Right renal cortex interstitium (tissue), 3 donors: ENCODE measurements at places on chromosomes 4 and X.
A peak's percentile ranks its signal among the peaks of the same experiment; 100 is the strongest.

GRCh38 chr4:48223633-48224295 is 45.9 kb downstream of the TEC start:
- no peak for DNase-seq

DNA sequence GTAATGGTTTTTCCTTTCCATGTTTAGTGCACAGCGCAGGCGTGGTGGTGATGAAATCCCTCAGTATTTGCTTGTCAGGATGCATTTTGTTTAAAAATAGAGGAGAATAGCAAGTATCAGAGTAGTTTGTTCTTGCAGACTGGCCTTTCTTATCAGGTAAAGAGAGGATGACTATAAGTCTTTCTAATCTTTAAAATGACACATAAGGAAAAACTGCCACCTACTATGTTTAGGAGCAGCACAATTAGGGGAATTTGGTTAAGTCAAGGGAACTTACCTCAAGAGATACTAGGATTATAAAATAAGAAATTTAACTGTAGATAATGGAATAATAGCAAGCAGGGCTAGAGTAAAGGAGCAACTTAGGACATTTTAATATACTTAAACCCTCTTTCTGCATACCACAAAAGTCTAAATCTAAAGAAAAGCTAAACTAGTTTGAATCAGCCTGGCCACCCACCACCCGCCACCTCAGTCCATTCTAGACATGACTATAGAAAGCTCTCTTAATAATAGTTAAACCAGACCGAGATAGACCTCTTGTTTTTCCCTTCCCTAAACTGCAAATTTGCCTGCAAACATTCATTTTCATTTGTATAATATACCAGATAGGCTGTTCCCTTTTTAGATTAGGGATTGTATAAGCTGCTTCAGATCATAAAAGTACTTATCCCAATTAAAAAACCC is 62.0 kb downstream of the APOOL start:
- DNase-seq = no peak

DNA sequence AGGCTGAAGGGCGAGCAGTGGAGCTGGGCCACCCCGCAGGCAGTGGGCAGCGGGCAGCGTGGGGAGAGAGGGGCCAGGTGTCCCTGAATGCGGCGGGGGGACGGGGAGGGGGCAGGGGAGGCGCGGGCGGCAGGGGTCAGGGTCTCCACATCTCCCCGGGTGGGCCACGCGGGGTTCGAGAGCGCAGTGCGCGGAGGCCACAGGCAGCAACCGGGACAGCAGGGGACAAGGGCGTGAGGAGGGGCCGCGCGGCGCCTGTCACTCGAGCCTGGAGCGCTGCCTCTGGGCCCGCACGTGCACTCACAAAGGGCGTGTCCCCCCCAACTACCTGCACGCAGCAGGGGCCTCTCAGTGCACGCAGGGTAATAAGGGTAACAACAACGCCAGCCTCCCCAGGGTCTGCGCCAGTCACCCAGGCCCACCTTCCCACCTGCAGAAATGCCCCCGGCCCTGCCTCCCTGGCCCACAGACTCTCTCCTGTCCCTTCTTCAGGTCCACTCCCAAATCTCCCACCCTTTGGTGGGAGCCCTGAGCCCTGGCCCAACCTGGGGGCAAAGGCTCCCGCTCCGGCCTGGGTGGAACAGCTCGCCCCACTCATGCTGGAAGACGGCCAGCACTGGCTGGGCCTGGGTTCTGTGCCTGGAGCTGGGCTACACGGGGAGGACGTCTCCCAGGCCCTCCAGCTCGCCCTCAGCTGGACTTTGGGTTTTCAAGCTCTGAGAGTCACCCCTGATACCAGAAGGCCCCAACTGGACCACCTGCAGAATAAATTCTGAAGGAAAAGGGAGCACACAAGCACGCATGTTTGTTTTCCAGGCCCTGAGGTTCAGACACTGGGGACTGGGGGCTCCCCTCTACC is 53.2 kb downstream of the ZFYVE28 start:
- no peak for DNase-seq

DNA sequence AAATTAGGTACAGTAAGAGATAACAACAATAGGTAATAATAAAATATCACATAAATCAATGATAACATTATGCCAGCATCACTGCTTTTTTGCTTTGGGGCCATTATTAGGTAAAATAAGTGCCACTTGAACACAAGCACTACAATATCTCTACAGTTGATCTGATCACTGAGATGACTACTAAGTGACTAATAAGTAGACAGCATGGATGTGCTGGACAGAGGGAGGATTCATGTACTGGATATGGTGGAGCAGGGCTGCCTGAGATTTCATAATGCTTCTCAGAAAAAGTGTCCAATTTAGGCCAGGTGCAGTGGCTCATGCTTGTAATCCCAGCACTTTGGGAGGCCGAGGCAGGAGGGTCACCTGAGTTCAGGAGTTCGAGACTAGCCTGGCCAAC is 137.8 kb upstream of the IL1RAPL2 start:
- no peak for DNase-seq

DNA sequence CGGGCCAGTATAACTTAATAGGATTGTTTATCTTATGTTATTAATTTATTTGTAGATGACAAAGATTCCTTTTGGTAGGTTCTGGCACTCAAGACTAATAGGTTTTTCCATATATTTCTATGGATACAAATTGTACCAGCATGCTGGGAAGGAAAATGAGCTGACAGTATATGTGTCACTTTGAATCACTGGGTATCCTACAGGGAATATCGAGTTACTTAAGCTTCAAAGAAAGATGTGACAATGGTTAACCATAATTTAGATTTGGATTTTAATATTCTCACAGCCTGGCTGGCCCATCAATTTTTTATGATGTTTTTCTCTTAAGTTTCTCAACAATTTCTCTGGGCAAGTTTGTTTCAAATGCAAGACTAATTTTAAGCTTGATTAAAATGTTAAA is 498.8 kb upstream of the FTHL17 start:
- no peak for DNase-seq

GRCh38 chr4:47075262-47075661 is 43.9 kb downstream of the GABRB1 start:
- DNase-seq = no peak

DNA sequence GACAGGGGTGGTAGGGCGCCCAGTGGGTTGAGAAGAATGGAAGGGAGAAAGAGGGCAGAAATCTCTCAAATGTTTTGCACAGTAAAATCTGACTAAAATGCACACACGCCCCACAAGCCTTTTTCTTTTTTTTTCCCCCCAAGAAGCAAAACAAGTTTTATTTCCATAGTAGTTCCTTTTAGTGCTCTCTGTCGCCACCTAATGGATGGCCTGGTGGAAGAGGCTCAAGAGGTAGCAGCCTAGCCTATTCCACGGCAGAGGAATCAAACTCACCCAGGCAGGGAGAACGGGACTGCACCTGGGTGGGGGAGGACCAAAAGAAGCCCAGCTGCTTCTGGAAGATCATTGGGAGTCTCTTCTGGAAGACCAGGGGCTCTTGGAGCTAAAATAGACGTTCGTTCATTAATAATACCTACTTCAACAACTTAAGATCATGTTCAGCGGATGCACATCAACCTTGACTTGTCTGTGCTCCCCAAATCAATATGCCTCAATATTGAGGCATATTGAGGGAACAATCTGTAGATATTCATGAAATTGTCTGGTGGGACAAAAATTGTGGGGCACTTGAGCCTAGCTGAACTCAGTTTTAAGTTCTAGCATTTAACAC is 31.6 kb upstream of the IRAK1 start:
- DNase-seq = peak; percentile 41

DNA sequence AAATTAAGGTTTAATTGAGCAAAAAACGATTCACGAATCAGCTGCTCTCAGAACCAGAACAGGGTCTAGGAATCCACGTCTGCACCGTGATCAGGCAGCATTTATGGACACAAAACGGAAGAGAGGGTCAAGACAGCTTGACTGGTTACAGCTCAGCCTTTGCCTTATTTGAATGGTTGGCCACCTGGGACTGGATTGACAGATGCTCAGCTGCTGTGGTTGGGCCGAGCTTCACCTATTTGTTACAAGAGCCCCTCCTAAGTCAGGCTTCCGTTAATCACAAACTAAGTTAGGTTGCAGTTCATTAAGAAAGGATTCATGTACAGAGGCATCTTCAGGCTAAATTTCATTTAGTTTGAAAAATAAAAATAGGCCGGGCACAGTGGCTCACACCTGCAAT is 50.6 kb upstream of the MAN2B2 start:
- no peak for DNase-seq

- DNase-seq = no peak
These were observed 53.0 kb downstream of the HAND2 start for GRCh38 chr4:173477016-173477415.

GRCh38 chr4:151031831-151032605 is 16.9 kb upstream of the LRBA start:
- DNase-seq = no peak

DNA sequence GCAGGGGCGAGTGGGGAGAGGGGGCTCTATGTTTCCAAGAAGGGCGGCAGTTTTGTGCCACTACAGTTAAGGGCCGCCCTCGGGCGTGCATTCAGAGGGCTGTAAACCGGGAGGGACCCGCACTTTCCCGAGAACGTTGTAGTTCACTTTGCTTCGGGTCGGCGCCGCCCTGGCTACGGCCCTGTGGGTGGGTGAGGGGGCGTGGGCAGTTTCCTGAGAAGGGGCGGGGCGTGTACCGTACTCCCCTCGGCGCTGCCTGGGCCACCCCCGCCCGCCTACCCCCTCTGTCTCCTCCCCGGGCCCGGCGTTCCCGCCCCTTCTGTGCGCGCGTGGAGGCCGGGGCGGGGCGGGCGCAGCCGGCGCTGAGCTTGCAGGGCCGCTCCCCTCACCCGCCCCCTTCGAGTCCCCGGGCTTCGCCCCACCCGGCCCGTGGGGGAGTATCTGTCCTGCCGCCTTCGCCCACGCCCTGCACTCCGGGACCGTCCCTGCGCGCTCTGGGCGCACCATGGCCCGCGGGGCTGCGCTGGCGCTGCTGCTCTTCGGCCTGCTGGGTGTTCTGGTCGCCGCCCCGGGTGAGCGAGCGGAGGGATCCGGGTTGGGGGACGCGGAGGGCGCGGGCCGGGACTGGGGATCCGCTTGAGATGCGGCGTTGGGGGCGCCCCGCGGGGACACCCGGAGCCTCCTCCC is at the start of gene CD99:
Gene CD99 (plus strand): TSS at position 440 of the 687 bp plus-strand sequence. CDS start 66 bp downstream, at position 506.
- peak; percentile 66 for DNase-seq

GRCh38 chr4:174181827-174182226 is 101.6 kb downstream of the FBXO8 start:
- no peak for DNase-seq

- DNase-seq = no peak
These were observed 55.8 kb downstream of the FNIP2 start for GRCh38 chr4:158824425-158825274.

GRCh38 chr4:107444-108429 is 16.6 kb upstream of the ZNF718 start:
- DNase-seq = no peak

DNA sequence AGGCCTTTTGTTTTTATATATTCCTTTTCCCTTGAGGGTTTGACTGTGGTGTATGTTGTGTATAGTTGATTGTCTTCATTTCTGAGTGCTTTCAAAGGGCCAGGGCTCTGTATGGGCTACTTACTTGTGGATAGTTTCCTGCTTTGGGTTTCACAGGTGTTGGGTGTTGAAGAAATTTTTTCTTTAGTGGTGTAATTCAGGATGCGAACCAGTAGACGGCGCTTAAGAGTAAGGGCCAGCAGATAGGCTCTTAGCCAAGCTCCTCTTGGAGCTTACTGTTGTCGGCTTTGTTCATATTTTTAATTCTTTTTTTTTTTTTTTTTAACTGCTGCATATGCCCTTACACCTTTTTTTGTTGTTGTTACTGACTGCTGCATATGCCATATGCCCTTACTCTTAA is 276.3 kb upstream of the GALNT7 start:
- no peak for DNase-seq

DNA sequence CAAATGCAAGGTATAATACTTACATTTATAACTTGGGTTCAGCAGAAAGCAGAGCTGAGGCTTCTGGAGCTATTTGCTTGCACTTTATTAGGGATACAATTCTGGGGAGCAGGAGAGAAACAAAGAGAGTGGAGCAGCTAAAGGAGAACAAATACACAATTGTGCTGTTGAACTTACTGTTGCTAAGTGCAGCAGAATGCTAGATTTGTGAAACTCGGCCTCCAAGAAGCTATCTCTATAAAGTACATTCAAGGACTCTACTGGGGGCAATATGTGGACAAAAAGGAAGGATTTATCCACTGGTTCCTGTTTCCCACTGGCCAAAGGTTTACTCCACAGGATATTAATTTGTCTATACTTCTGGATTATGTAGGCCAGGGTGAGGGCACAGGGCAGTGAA is 86.8 kb downstream of the PPP1R2C start:
- no peak for DNase-seq

- no peak for DNase-seq
These were observed 33.8 kb downstream of the PNMA5 start for GRCh38 chrX:152960115-152960514.

- DNase-seq = no peak
These were observed 41.4 kb upstream of the CHRDL1 start for GRCh38 chrX:110836982-110837381.

DNA sequence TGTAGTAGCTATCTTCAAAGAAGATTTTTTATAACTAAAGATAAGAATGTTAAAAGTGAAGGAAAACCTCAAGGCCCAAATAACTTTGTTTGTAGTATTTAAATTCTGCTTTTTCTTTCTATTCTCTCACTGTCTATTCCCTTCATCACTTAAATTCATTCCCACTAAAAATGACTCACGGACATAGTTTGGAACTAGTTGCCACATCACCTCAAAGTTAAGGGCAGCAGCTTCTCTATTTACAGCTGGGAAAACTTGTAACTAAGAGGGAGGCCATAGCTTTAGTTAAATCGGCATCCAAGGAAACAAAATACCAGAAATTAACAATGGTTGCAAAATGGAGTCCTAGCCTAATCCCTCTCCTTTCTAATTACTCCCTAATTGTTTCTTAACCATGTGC is 325.4 kb upstream of the MAGEB2 start:
- no peak for DNase-seq

DNA sequence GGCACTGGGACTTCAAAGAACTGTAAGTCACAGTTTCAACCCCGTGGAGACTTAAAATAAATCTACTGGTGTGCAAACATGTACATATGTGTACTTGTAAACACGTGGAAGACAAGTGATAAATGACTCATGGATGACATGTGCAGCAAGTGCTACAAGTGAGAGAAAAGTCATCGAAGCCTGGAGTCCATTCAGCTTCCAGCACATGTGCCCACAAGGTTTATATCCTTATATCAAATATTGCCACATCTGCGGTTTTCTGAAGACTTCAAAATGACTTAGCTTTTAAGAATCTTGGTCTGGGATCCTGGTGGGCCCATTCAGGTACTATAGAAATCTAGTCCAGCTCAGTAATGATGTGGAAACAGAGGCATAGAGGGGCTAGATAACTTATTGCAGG is 33.0 kb upstream of the TTC29 start:
- no peak for DNase-seq

- DNase-seq = no peak
These were observed 30.1 kb upstream of the HGFAC start for GRCh38 chr4:3411676-3412075.

DNA sequence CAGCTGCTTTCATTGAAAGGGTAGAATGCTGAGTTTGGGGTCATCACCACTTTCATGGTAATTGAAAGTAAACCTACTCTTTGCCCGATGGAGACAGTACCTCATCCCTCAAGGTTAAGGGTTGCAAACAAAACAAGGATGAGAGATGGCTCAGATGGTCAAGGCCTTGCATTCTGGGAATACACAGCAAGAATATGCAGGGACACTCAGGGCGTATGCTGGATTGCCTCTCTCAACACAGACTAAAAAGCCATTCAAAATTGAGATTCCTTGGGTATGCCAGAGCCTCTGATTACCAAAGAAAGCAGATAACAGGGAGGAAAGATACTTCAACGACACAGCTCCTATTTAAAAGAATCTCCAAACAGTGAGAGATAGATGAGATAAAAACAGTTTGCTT is 310.4 kb downstream of the ARAP2 start:
- no peak for DNase-seq
